Stimulated activated CD4-positive, alpha-beta T cell treated with anti-CD3 and anti-CD28 coated beads, Interleukin-4, amount 100 ng/mL, for 24 hours (primary cell): ENCODE measurements at places on chromosomes 13 and 19.
A peak's percentile ranks its signal among the peaks of the same experiment; 100 is the strongest.

DNA sequence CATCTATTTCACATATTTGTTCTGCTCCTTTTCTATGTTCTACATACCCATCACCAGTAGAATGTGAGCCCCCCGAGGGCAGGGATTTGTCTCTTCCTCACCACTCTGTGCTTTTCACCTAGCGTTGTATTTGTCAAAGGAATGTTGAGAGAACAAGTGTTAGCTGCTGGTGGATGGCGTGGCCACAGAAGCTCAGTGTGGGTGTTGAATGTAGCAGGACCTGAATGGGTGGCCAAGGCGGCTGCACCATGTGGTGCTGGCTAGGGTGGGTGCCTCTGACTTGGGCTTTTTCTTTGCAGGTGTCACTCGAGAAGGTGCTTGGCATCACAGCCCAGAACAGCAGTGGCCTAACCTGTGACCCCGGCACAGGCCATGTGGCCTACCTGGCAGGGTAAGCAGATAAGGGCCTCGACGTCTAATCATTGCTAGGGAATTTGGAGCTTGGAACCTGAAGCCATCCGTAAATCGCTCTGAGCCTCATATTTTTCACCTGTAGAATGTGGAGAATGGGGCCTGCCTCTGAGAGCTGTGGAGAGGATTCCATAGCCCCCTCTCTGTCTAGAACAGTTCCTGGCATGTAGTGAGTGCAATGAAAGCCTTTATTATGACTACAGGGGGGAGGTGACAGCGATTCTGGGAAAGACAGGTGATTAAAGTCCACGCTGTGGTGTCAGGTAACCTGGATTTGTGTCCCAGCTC, 3.9 kb downstream of the WDR62 start:
- no peak for DNase-seq

GRCh38 chr13:27011661-27012060, 159.9 kb downstream of the USP12 start:
- DNase-seq: no peak

GRCh38 chr13:54950546-54950945, 1921.9 kb downstream of the OLFM4 start:
- DNase-seq: no peak

GRCh38 chr13:106560821-106561220, 7.1 kb downstream of the ARGLU1 start:
- DNase-seq: no peak

- no peak for DNase-seq
Observed at GRCh38 chr19:11106477-11106876, 17.2 kb downstream of the LDLR start.

- DNase-seq: no peak
Observed at GRCh38 chr13:37615276-37615675, 16.7 kb upstream of the POSTN start.

DNA sequence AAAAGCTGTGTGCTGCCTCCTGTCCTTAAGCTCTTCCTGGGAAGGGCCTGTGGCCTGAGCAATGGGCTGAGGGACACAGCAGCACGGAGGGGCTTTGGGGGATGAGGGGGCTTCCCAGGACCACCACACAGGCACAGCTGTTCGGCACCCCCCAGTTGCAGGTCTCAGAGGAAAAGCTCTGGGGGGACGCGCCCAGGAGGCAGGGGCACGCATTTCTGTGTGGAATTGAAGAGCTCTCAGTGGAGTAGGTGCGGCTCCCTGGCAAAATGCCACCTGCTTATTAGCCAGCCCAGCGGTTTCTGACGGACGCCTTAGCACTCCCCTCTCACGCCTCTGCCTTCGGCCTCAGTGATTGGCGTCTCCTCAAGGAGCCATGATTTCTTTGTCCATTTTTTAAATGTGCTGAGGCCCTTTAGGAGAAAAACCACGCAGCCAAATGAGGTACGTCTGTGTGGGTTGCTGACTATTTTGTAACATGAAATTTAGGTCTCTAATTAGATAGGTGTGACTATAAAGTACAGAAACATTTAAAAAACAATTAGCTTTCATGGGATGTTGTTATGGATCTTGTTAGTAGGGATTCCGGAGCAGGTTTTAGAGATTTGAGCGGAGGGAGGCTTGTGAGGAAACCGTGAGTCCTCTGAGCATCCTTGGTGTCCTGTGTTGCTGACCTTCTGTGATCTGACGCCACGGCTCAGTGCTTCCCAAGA, 4.0 kb downstream of the MCF2L start:
- DNase-seq: no peak

DNA sequence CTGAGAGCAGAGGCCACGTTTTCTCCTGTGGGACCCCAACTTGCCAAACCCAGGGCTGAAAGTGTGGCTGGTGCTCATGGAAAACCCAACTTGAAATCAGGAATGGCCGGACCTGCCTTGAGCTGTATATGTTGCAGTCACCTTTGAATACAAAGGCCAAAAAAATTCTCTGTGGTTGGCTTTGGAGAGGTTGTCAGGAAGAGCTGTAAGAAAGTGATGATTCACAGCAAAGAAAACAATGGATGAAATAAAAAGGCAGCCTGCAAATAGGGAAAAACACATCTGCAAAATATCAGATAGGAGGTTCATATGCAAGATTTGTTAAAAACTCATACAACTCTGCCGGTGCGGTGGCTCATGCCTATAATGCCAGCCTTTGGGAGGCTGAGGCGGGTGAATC, 715.8 kb downstream of the UQCRFS1 start:
- no peak for DNase-seq

- DNase-seq: no peak
Observed at GRCh38 chr19:3813473-3814392, 27.6 kb upstream of the MATK start.

DNA sequence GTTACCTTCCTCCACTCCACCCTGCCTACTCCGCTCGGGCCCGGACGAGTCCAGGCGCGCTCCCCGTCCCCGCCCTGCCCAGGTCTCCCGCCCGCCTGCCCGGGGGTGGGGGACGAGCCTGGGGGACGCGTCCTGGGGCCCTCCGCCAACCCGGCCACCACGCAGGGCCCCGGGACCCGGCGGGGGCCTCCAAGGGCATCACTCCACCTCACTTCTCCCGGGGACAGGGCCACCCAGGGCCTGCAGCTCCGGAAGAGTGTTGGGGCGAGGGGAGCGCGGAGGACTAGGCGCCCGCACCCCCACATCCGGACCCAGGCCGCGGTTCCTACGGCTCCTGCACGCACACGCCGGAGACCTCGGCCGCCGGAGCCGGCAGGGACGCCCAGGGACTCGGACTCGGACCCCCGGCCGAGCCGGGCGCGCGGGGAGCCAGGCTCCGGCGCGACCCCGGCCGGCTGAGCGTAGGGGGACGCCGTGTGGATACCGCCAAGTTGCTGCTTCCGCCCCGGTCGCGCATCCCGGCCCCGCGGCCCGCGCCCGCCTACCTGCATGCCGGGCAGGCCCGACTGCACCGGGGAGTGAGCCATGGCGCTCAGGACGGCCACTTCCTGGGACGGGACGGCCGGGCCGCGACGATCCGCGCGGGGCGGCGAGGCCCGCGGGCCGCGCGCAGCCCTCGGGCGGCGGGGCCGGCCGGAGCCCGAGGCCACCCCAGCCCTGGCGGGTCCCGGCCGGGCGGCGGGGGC, 534 bp downstream of the STK24 start:
- peak; percentile 39 for DNase-seq

DNA sequence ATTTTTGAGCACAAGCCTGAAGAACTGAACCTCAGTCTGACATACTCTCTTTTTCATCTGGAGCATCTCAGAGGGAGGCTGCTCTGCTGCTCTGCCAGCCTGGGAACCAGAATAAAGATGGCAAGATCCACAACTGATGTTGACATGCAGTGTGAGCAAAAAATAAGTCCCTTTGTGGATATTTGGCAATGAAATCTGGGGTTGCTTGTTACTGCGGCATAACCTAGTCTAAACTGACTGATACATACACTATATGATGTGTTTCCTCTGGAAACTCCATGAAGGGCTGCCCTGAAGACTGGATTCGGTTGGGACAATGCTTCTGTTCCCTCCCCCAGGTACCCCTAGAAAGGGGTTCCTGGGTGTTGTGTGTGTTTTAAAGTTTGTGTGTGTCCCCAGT, 106.7 kb downstream of the IER2 start:
- DNase-seq: no peak
